HEK293T (cell line): ENCODE measurements at places on chromosomes 3 and 15.

DNA sequence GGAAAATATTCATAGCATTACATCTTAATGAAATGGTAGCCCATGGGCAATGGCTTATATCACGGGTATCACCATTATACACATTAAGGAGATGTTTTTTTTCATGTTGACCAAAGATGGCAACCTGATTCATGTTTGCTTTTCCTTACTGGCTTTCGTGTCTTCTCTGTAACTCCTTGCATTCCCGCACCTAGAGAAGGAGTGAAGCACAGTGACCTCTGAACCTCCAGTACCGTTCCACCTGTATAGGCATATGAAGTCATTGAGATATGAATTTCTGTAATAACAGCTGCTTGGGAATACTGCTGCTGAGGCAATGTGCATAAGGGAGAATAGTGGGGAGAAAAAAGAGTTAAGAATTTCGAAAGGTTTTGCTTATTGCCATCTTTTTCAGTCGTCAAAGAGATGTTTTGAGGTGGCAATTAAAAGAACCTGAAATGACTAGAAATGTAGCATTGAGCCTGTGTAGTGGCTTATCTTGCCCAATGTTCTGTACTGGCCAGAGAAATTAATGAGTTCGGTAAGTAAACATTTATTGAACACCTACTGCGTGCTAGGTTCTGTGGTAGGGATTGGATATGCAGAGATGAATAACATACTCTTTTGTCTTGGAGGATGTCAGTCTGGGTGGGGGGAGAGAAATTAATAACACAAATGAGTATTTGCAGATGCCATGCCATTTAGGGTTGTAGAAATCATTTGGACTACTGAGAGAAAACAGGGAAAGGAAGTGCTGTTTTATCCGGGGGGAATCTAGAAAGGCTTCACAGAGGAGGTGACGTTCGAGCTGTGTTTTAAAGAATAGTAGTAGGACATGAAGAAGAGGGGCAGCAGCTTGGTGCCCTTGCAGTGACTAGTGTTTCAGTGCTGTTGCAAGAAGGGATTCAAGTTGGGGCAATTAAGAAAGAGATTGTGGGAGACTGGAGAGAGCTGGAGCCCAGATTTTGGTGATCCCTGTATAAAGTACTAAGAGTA is 2.5 kb downstream of the FEM1B start:
- DNase-seq = no peak

GRCh38 chr3:89375451-89375850 is 268.0 kb downstream of the EPHA3 start:
- DNase-seq = no peak

DNA sequence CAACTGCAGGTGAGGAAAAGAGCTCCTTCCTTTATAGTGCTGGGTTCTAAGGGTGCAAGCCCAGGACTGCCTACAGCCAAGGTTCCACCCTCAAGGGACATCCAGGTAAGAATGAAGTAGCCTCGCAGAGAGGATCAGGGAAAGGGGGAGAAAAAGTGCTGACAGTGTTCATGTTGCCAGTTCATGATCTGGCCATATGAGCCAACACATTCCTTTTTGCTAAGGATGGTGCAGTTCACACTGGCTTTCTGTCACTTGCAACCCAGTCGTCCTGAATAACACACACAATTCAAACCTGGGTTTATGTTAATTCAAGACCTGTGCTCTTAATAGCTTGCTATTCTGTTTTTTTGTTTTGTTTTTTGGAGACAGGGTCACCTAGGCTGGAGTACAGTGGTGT is 9.0 kb downstream of the CLN6 start:
- DNase-seq = no peak

GRCh38 chr3:122932251-122932967 is 95.2 kb downstream of the SEMA5B start:
- no peak for DNase-seq

GRCh38 chr3:107956991-107957900 is 133.6 kb downstream of the CD47 start:
- no peak for DNase-seq

DNA sequence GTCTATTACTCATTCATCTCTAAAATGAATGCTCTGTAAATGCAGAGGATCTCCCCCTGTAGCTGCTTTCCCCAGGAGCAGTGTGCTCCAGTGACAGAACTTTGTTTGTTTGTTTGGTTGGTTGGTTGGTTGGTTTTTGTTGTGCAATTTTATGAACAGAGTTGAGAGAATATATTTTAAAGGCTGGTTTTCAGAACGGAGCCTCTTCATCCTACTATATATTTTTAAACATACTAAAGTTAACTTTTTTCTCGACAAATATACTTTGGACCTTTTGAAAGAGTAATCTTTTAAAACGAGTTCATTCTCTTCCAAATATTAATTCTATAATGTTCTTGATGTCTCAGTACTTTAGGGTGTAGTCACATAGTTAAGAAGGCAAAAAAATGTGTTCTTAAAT is 20.2 kb downstream of the RYR3 start:
- DNase-seq = no peak

GRCh38 chr3:155391551-155391958 is 98.1 kb upstream of the STRIT1 start:
- no peak for DNase-seq

GRCh38 chr3:197494366-197495058 is 61.3 kb downstream of the BDH1 start:
- no peak for DNase-seq

DNA sequence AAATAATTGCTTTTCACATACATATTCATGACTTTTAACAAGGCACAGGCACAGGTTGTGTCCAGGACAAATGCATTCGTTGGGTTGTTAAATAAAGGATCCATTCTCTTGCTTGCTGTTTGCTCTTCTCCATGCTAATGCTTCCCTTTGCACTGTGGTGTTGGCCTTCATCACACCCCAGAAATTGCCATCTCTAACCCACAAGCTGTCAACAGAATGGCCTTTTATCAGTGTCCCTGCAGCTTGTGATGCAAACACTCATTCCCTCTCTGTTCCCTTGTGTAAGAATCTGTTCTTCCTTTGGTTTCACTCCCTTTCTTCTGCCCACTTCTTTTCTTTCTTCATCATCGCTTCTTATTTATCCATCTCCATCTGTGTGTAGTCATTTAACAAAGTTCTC is 72.2 kb downstream of the SLC7A14 start:
- DNase-seq = no peak

DNA sequence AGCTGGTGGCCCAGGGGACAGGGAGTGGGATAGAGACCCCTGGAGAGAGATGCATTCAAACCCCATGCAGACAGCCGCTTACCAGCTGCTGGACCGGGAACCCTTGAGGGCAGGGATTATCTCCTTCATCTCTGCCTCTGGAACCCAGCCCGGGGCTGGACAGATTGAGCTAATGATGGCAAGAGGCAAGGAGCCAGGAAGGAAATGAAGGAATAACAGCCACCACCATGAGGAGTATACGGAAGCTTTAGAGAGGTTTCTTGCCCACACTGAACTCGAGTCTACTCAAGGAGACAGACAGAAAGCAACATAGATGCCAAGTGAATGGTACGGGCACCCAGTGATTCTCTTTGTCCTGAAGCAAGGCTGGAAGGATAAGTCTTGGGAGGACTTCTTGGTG is 23.2 kb downstream of the HAPLN3 start:
- no peak for DNase-seq
